Activated T-cell treated with anti-CD3 and anti-CD28 coated beads, Interleukin-2, amount 50 U/mL, for 48 hours (primary cell): ENCODE measurements at places on chromosomes 12 and 14.
A peak's percentile ranks its signal among the peaks of the same experiment; 100 is the strongest.

DNA sequence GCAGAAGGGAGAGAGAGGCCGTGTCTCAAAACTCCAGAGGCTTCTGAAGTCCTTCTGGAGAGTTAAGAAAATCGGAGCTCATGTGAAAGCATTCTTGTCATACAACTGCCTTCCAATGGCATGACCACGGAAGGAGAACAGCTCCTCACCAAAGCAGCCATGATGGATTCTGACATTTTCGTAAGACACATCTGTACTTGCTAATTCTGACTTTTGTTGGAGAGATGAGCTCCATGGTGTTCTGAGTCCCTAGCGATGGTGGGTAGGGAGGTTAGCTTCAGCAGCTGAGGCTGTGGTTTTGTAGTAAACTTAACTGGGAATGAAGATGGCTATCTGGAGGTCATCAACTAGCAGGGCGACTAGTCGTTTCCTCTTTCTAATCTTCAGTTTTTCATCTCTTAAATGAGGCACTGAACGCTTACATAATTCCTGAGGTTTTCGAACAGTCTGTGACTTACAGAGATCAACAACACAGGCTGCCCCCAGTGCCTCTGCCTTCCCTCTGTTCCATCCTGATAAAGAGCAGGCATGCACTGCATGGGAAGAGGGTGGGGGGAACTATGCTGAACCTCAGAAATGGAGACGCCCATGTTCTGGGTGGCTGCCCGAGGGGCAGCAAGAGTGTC, 28.6 kb upstream of the DICER1 start:
- DNase-seq = no peak

DNA sequence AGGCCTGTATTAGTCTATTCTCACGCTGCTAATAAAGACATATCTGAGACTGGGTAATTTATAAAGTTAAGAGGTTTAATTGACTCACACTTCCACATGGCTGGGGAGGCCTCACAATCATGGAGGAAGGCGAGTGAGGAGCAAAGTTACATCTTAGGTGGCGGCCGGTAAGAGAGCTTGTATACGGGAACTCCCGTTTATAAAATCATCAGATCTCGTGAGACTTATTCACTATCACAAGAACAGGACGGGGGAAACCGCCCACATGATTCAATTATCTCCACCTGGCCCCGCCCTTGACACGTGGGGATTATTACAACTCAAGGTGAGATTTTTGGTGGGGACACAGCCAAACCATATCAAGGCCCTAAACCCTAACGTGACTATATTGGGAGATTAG, 110.1 kb downstream of the LLPH start:
- DNase-seq = no peak

GRCh38 chr14:64569138-64569631, 19.4 kb downstream of the PPP1R36 start:
- no peak for DNase-seq

GRCh38 chr12:65924716-65925115, 100.4 kb downstream of the HMGA2 start:
- no peak for DNase-seq

DNA sequence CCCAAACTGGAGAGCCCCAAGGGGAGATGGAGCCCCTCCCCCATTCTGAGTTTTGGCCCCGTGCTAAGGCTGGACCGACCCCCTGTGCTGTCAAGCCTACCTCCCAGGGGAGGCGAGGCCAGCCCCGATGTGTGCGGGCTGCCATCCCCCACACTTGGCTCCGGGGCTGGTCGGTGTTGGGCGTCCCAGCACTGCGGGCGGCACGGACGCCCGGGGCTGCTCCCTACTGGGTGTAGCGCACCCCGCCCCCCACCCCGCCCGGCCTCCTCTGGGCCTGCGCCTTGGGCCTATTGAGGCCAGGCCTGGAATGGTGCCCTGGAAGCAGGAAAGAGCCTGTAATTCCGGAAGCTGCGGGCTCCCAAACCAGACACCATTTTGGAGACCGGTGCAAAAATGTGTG, 2.6 kb downstream of the DCAF4 start:
- DNase-seq = no peak

DNA sequence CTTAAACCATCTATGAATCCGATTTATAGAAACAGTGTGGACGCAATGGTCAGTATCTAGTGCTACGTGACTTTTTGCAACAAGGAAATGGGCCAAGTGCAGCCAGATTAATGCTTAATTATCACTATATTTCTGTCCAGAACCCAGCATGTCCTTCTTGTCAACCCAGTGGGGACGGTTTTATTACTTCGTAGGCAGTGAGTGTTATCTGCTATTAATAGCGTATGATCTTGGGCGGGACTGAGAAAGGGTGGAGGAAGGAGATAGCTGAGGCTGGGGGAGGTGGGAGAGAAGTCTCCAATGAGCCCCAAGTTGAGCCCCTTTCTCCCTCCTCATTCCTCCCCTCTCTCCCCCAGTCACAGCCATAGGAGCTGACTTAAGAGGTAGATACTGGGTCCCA, 59.7 kb upstream of the FAM222A start:
- DNase-seq = no peak

DNA sequence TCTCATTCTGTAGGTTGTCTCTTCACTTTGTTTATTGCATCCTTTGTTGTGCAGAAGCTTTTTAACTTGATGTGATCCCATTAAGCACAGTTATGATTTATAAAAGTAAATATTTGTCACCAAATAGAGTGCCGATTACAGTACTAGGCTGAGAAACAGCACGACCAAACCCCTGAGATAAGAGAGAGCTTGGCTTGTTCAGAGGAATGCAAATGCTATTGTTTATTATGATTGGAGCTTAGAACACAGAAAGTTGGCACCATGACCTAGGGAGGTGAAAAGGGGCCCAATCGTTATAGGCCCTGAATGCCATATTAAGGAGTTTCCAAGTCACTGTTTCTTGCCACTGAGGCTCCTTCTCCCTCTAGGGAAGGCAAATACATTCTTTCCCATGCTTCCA, 214.9 kb downstream of the KITLG start:
- no peak for DNase-seq

- DNase-seq = no peak
Observed at GRCh38 chr12:93229494-93230325, 148.0 kb upstream of the NUDT4 start.

- no peak for DNase-seq
Observed at GRCh38 chr12:65596514-65597091, 227.7 kb upstream of the HMGA2 start.

- no peak for DNase-seq
Observed at GRCh38 chr12:51836827-51837173, 11.7 kb downstream of the FIGNL2 start.

- no peak for DNase-seq
Observed at GRCh38 chr12:118494776-118495175, 118.4 kb downstream of the SUDS3 start.

DNA sequence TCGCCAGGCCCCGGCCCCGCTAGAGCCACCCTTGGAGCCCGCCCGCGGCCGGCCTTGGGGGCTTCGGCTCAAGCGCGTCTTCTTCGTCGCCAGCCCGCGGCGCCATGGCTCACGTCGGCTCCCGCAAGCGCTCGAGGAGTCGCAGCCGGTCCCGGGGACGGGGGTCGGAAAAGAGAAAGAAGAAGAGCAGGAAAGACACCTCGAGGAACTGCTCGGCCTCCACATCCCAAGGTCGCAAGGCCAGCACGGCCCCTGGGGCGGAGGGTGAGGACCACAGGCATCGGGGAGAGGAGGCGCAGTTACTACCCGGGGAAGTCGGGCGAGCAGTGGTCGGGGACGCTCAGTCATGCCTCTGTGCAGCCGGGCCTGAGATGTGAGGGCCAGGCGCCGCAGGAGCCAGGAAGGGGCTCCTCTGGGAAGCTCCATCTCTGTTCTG, 573 bp downstream of the ARL6IP4 start:
- peak; percentile 58 for DNase-seq

GRCh38 chr12:3725388-3726115, 27.4 kb downstream of the CRACR2A start:
- DNase-seq = no peak

DNA sequence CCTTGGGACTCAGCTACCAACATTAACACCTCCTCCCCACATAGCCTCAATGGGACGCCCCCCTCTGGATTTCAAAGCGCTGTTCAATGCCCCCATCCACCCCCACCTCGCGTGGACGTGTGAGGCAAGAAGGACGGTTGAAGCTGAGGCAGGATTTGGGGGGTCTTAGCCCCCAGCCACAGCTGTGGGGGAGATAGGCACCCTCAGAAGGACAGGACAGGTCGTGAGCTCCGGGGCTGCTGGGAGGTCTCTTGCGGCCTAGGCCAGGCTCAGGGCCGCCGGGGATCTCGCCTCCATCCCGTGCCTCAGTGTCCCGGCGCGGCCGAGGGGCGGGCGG, 8.3 kb upstream of the SP7 start:
- no peak for DNase-seq

- no peak for DNase-seq
Observed at GRCh38 chr12:78878459-78878858, 13.9 kb downstream of the SYT1 start.

DNA sequence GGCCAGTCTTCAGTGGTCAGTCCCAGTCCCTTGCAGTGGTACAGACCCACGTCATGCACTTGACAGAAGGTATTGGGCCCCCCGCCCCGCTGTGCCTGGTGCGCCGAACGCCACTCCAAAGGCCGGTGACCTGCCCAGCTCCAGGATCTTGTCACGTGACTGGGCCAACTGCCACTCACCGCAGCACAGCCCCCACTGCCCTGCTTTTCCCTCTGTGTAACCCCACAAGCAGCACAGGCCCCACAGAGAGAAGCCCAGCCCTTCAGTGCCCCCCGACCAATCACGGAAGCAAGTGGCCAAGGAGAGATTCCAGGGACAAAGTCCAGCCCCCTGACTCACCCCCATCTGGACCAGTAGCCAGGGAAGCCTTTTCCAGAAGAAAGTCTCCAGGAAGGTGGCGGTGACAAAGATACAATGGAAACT, 498 bp downstream of the GPR132 start:
- DNase-seq = peak; percentile 62

DNA sequence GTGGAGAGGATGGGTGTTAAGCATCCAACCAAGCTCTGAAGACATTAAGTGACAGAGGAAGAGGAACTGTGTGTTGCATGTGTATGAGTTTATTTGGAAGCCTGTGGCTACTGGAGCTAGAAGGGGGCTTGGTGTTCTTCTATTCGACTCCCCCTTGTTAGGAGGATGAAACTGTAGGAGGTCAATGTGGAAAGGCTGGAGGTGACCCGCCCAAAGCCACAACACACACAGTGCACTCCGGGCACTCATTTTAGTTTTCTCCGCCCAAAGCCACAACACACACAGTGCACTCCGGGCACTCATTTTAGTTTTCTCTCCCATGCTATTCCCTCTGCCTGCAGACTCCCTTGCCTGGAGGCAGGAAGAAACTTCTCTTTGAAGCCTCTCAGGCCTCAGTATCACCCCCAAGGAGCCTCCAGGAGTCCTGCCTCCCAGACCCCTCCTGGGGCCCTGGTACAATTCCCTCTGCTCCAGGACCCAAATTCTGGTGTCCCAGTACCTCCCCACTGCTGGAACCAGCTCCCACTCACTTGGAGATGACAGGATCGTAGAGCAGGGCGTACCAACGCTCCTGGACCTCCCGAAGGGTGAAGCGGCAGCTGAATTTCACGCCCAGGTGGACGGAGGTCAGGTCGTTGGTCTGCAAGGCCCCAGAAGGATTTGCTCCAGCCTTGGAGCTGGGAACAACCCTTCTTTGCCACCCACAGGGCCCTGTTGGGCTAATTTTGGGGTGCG, 3.8 kb downstream of the MCRS1 start:
- DNase-seq = no peak

DNA sequence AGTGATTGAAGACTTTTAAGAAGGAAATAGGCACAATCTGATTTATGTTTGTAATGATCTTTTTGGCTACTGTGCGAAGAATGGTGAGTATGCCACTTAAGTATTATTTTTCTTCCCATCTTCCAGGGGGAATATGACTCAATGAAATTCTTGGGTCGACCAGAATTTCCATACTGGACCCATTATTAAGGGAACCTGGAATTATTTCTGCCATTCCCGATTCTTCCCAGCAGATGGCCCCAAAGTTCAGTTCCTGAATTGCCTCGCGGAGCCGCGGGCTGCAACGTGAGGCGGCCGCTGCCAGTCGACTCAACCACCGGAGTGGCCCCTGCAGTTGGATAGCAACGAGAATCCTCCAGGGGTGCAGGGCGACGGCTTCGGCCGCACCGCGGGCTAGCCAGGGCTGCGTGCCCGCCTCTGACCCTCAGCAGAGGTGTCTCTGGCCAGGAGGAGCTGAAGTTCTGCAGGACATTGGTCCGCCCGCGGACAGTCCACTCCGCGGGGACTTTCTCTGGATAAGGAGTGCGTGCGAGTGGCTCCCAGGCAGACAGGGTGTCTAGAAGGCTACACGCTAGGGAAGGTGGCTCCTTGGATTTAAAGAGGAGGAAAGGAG, 628 bp upstream of the TSHR start:
- peak; percentile 82 for DNase-seq
